HS-5 (cell line): ENCODE measurements at places on chromosomes 7 and 10.
A peak's percentile ranks its signal among the peaks of the same experiment; 100 is the strongest.

DNA sequence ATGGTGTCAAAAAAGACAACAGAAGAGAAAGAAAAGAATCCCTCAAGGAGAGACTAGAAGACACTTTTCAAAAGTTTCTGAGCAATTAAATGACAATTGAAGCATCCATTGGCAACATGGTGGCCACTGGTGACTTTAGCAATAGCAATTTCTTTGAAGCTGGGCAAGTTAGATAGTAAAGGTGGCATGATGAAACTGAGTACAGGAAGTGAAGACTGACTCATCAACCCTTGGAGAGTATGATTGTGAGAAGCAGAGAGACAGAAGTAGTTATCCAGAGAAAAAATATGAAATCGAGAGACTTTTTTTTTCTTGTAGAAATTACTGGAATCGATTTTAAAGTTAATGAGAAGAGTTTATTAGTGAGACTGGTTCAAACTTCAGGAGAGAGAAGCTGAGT, 52.5 kb downstream of the DGKB start:
- DNase-seq = no peak

DNA sequence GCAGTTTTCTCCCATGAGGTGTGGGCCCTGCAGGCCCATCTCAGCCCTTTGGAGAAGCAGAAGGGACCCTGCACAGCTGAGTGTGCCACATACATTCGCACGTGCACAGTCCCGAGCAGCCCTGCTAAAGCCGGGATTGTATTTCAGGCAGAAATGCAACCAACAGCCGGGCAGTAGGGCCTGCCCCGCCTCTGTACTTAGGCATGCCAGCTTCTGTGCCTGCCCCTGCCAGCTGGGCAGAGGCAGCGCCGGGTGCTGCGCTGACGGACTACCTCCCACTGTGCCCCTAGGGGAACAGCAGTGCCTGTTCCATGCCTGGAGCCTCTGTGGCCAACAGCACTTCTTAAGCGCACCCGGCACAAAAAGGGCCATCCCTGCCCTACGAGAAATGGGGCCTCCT, 170.3 kb downstream of the NEURL1 start:
- no peak for DNase-seq

- no peak for DNase-seq
These were observed 55.8 kb downstream of the INPP5A start for GRCh38 chr10:132593389-132593788.

- no peak for DNase-seq
These were observed 160.6 kb downstream of the MAGI2 start for GRCh38 chr7:79292834-79293233.

DNA sequence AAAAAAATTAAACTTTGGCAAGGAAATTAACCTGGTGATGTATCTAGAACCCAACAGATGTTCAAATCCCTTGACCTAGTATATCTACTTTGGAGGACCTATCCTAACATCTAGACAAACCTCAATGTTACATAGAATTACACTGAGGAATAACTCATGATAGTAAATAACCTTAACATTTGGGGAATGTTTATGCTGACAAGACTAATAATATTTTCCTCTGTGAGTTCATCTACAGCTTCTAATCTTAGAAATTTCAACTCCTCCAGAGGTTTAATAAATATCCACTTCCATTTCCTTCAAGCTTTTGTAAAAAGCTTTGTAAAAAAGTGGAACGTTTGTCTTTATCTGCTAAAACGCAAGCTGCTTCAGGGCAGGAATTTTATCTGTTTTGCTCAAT, 12.7 kb downstream of the HIPK2 start:
- no peak for DNase-seq

GRCh38 chr7:2758673-2759616, 70.9 kb downstream of the AMZ1 start:
- no peak for DNase-seq

- no peak for DNase-seq
These were observed 520.0 kb downstream of the CNTNAP2 start for GRCh38 chr7:146636581-146636980.

DNA sequence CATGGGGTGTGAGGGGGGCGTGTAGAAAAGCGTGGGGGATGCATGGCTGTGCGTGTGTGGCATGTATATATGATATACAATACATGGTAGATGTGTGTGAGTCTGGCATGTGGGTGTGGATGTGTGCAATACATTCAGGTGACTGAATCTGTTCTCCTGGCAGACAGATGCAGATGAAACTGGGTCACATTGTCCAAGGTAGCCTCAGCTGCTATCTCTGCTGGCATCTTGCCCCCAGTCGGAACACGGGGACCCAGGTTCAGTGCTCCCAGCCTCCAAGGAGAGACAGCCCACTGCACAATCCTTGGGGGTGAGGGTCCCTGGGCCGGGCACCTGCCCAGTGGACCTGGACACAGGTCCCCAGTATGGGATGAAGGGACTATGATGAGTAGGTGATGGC, 12.4 kb upstream of the SRRM3 start:
- DNase-seq = no peak

- DNase-seq = no peak
These were observed 499.1 kb downstream of the KCNMA1 start for GRCh38 chr10:77138541-77138940.

GRCh38 chr7:37709631-37710509, 26.3 kb downstream of the GPR141 start:
- no peak for DNase-seq

DNA sequence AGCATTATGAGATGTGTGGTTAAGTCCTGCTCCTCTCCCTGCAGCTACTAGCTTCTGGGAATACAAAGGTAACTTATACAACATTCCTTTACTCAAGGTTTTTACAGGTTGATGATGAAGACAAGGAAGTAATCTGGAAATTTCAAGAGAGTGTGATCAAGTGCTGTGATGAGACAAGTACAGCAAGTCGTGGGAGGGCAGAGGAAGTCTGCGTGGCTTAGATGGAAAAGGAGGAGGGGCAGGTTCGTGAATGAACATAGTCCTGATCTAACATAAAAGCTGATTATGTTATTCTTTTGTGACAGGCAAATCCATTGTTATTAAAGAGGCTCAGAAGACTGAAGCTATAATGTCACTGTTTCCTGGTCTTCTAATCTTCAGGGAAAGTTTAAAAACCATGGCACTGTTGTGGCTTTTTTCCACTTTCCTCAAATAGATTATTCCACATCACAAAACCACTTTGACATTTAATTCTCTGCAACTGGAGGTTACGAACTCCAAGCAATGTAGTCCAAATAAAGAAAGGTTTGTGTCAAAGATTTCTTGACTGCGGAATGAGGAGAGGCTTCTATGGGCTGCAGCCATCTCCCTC, 84.1 kb downstream of the CPXM2 start:
- no peak for DNase-seq

DNA sequence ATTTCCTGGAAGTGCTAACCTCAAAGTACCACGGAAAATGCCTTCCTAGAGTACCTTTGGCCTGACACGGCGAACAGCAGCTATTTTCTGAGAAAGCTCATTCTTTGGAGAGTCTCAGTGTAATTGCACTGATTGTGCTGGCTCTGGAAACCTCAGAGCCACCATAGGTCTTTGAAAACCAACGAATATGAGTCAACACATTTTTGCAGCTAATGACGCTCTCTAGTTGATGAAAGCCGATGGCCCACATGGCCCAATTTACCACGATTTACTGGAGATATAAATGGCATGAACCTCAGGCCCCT, 187.1 kb downstream of the ADARB2 start:
- no peak for DNase-seq

- no peak for DNase-seq
These were observed 411.1 kb upstream of the MGMT start for GRCh38 chr10:129055986-129056385.

DNA sequence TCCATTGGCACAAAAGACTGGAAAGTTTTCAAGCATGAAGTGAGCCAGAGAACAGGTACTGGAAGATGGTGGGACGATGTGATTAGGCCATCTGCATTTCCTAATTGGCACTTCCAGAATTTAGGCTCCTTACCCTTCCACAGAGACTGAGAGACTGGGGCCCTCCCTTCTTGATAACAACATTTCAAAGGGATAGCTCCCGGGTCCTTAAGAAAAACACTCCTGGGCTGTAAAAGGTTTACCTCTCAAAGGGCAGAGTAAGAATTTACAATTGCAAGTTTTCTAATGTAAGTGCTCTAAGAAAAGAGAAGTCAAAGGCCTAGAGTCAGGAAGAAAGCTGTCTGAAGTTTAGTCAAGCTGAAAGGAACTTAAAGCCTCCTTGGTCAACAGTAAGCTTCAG, 559.5 kb upstream of the C7orf33 start:
- no peak for DNase-seq

DNA sequence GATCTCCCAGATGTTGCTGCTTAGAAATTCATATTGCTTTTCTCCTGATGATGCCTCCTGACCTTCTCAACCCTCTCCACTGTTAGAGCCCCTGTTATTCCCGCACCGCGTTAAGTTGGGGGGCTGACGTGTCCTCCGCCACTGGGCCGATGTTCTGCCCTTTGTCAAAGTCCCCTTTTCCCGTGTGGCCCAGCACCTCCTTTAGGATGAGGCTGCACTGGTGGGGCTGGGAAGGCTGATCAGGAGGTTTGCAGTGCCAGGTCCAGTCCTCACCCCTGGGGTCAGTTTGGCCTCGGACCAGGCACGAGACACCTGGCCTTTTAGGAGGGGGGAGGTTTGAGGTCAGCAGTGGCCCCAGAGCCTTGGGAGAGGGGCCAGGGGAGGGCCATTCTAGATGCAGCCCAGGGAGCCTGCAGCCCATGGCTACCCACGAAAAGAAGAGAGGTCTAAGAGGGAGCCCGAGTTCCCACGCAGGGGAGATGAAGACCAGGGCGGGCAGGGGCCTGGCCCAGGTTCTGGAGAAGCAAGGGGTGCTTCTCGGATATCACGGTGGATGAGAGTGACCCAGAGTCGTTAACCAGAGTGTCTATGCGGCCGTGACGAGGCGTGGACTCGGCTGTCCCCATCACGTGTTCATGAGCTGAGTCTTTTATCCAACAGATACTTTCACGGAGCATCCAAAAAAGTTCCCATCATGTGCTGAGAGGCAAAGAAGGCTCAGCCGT, 150.4 kb downstream of the DNAJB6 start:
- DNase-seq = no peak

DNA sequence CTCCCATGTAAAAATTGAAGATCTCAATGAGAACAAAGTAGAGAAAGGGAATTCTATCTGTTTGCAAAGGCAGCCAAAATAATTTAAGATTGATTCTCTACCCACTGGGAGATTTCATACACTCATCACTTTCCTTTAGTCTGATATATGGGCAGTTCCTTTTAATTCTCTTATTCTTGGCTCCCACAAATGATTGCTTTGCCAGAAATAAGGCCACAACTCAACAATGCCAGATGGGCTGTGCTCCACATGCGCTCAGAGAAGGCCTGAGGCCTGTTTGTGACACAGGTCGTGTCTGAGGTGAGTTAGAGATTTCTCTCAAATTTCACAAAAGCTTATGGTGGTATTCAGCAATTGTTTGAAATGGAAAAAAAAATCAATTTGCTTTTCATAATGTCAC, 501.9 kb upstream of the SEMA3D start:
- DNase-seq = no peak

- DNase-seq = no peak
These were observed 28.1 kb upstream of the EZH2 start for GRCh38 chr7:148912151-148912550.

GRCh38 chr7:65946904-65947303, 35.1 kb downstream of the GUSB start:
- DNase-seq = no peak

- DNase-seq = peak; percentile 49
These were observed 303.5 kb upstream of the SMIM30 start for GRCh38 chr7:113421696-113422330.

DNA sequence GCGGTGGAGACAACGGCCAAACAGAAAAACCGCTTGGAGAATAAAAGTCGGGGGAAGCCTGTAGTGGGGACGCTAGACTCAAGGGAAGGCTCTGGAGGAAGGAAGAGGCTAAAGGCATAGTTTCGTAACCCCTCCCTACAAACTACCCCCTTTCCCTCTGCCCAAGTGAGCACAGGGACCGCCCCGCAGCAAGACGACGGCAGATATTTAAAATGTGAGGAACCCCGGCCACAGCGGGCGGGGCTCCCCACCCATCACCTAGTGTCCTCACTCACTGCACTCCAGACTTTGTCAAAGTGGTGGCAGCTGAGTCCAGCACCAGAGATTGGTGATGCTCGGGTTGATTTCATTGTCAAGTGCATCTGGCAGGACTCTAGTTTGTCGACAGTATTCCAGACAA, 69.1 kb downstream of the PRKAG2 start:
- DNase-seq = no peak

- no peak for DNase-seq
These were observed 3.6 kb downstream of the C7orf57 start for GRCh38 chr7:48038815-48039506.

DNA sequence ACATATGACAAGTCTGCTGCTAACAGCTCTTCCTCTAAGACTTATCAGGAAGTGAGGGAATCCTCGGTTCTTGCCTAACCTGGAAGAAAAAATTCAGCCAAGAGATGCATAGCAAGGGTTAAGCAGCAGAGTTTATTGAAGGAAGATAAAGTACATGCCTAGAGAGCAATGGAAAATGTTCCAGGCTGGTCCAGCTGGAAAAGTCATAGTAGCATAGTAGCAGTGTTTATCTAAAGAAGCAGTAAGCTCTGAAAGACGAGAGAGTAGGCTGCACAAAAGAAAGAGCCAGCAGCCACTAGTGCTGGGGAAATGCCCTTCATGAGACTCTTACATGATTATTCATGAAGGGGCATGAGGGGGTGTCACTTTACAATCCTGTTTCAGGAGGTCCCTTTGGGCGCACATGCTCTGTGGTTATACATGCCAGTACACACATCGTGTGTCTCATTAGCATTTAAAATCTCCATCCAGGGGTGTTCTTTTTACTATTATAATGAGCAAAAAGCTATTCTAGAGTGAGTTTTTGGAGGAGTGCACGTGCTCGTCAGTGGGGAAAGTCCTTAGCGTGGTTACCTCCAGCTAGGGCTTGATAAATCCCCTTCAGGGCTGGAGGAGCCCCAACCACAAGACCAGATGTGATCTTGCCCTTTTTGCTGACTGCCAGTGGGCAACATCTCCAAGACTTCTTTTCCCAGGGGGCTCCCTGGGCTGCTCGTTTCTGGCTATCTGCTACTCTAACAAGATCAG, 716.1 kb downstream of the PARD3 start:
- DNase-seq = no peak

DNA sequence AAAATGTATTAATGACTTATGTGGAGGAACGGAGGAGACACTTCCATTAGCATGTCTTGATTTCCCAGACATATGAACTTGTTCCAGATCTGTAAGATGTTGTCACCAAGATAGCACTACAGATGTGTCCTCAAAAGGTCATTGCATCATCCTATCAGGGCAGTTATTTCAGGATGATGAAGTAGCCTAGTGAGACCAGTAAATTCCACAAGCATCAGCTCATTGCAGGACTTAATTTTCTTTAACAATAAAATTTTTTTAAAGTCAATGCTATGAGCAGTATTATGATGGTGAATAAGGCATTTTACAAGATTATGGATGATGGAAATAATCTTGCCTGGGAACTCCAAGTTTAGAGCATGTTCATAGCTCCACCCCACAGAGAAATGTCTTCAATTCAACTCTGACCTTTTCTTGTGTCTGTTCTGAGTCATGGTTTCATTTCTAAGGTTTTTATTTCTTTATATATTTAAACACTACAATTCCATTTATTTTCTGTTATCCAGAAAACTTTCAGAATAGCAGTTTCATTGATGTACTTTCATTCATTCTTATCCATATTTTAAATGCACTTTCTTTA, 1203.3 kb upstream of the CELF2 start:
- DNase-seq = peak; percentile 23
